Caudate nucleus (tissue), 63 donors: ENCODE measurements at places on chromosomes 2 and 18.

- DNase-seq: no peak
These were observed 28.5 kb upstream of the MCFD2 start for GRCh38 chr2:46943881-46944798.

GRCh38 chr2:21740484-21740883, 616.7 kb downstream of the TDRD15 start:
- no peak for DNase-seq

- no peak for DNase-seq
These were observed 891 bp upstream of the FTCDNL1 start for GRCh38 chr2:199851883-199852282.

DNA sequence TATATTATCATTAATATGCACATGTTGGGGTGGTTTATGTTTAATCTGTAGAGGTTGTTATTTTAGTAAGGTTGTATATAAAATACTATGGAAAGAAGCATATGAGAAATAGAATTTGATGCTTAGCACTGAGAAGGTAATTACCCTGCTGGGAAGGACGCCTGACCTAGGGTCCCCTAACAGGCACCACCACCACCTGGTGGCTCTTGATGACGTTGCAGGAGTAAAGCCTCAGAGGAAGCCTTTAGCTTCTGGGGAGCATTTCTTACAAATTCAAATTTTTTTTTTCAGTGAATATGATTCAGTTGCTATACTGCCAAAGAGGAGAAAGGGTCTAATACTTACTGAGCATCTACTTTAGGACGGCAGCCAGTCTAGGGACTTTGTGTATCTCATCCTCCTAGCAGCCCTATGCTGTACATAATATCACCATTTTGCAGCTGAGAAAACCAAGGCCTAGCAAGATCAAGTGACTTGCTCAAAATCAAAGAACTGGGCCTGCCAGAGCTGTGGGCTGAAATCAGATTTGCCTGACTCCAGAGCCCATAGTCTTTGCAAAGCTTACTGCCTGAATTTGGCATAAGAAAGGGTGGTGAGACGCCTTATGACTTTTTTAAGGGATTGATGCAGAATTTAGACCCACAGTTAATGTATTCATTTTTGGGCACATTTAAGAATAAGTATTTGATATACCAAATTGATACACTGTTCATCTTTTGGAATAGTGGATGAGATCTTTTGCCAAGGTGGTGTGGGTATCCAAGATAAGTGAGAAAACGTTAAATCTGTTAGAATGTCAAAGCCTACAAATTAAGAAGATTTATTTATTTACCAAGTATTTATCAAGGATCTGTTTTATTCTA, 78.8 kb upstream of the GAREM1 start:
- no peak for DNase-seq

DNA sequence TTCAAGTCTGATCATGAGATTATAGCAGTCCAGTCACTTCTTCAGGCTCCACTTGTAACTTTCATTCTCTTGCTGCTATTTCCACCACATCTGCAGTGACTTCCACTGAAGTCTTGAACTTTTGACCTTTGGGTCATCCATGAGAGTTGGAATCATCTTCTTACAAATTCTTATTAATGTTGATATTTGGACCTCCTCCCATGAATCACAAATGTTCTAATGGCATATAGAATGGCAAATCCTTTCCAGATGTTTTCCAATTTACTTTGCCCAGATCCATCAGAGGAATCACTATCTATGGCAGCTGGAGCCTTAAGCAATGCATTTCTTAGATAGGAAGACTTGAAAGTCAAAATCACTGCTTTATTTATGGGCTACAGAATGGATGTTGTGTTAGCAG, 159.4 kb downstream of the LTBP1 start:
- no peak for DNase-seq

DNA sequence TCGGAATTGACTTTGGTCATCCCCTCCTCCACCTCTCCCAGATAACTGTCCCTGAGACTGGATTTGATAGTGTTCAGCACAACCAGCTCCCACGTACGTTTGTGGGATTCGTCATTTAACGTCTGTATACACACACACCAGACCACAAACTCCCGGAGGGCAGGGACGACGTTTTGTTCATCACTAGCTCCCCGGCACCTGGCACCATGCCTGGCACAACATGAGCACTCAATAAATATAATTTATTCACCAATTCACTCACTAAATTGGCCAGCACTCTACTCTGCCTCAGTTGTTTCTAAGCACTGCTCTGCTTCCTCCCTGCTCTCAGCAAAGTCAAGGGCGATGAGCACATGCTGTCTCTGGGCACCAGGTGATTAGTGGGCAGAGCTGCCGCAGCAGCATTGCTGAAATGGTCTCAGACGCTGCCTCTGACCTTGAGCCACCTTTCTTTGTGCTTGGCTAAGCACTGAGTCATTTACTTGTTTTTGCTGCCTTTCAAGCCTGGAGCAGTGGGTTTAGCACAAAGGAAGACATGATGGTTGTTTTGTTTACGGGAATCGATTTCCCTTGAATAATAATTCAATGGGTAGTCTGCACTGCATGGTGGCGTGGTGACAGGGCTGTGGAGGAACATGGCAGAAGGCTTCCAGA, 19.3 kb upstream of the LOXHD1 start:
- DNase-seq: no peak

GRCh38 chr2:222651718-222652418, 4.0 kb downstream of the FARSB start:
- DNase-seq: no peak

DNA sequence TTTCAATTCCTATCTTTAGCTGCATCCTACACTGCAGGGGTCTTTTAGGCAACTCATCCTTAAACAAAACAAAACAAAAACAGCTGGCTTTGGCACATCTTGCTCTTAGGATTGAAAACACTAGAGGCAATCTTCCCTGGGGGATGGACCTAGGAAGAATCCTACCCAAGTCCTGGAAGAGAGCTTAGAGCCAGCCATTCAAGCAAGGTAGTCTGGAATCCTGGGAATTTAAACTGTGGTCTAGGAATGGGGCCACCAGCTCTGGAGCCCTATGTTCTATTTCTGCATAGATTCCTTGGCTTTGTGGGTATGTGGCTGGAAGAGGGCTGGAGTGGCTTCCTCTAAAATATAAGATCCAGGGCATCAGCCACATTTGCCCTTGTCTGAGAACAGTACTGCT, 27.7 kb downstream of the MYL1 start:
- no peak for DNase-seq

GRCh38 chr2:19225126-19225525, 133.3 kb downstream of the OSR1 start:
- DNase-seq: no peak

DNA sequence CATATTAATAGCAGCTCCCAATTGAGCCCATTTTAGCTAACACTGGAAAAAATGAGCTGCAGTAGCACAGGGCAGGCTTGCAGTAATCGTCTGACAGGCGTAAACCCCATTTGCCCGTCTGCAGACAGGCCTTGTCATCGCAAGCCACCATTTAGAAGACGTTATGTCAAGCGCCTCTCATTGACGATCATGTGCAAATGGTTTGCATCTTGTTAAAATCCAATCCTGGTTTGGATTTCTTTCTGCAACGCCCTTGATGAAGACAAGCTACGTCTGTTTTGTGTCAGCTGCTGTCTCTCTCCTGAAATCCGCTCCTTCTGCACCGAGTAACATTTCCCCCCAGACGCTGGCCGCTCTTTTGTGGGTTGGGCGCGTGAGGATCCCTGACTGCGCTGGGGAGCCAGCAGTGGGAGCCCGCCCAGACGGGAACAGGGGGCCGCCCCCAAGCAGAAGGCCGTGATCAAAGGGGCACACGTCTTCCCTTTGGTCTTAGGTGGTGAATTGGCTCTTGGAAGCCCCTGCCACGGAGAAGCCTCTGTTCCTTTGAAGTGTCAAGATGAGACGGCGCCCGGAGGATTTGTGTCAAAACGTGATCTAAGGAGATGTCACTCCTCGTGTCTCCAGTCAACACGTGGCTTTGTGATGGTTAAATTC, 84.2 kb upstream of the GPC1 start:
- no peak for DNase-seq

DNA sequence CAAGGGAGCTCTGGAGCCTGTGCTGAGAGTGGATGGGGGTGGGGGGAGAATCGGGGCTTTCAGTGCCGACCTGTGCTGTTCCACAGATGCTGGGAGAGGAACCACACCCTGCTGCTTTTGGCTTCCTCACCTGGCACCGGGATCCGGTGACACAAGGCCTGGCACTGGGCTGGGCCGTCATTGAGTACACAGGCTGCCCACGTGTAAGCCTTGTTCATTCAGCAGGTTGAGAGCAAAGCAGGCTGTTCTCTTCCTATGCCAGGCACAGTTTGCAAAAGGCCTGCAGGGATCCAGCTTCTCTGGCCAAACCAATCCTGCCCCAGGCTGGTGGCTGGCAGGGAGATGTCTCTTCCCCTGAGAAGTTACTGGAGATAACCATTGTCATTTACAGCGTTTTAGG, 17.1 kb downstream of the TRIB2 start:
- peak; percentile 20 for DNase-seq

DNA sequence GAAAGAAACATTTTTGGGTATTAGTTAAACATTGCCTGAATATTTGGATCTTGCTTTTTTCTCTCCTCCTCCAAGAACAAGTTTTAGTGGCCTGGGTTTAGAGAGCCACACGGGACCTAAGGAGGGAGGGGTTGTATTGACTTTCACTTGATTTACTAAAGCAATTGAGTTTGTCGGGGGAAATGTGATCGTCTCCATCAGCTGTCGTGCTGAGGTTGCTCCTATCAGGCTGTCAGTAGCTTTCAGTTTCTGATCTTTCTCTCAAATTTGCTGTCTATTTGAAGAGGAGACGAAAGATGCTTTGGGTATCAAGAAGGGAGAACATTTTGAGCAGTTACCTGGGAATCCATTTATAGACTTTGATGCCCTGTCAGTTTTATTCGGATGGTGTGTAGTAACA, 106.0 kb downstream of the SETBP1 start:
- DNase-seq: no peak

DNA sequence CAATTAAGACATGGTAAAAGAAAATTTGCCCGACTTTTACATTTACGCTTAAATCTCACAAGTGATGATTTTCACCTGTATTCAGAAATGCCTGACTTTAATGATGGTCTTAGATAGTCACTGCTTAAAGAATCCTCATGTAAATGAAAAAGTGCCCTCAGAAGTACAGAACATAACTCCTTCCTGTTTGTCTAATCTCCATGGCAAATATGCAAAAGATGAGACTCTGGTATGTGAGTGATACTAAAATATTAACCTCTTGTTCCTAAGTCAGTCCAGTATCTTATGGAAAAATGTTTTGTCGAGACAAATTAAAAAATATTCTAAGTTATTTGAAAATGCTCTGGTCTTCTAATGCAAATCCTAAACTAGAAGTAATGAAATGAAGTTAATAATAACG, 29.2 kb downstream of the KCTD1 start:
- DNase-seq: no peak

- DNase-seq: no peak
These were observed 214.3 kb upstream of the APCDD1 start for GRCh38 chr18:10239991-10240634.

DNA sequence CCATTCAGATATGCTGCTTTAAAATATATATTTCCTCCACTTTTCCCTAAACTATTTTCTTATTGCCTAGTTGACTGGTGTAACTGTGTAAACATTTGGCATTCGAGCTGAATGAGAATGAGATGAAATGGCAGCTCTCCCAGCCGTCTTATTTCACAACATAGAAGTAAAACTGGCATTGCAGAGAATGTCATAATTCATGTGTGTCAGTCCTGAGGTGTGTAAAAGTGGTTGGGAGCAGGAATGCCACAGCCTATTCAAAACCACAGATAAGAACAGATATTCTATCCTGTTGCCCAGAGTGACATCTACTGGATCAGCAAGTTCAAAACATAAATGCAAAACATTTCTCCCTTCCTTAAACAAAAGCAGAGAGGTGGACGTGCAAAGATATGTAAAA, 565.5 kb upstream of the CHAC2 start:
- no peak for DNase-seq

DNA sequence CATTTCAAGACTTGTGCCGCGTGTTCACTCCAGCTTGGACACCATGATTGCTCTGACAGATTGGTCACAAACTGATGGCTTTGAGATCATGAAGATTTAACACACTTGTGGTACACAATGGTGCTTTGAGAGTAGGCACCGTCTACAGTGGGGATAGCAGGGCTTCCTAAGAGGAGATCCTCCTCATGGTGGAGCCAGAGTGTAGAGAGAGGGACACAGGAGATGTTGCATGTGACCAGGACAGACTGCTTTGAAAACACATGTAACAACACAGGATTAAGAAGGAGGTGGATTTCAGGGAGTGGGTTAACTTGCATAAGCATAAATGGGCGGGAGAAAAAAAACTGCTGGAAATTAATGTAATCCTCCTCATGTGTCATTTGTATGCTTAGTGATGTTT, 95.7 kb upstream of the LINC00305 start:
- peak; percentile 4 for DNase-seq

- DNase-seq: no peak
These were observed 229.5 kb upstream of the ZC3H15 start for GRCh38 chr2:186256540-186256939.

- DNase-seq: no peak
These were observed 23.0 kb upstream of the CEP68 start for GRCh38 chr2:65033178-65033577.

DNA sequence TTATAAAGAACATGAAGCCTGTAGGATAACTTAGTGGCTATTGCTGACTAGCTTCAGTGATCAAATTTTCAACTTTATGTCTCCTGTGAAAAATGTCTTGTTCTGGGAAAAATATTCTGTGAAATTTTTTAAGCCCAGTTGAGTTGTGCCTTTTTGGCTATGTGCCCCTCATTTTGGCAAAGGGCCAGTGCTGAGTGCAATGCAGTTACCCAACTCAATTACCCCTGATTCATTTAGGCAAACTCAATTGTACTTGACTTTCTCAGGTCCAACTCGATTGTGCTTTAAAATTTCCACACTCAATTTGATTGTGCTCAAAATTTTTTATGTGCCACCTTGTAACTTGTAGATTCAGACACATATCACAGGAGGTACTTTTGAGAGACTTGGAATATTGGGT, 548.8 kb upstream of the NRP2 start:
- no peak for DNase-seq

GRCh38 chr2:222859786-222860612, 837 bp upstream of the ACSL3 start:
- DNase-seq: no peak

GRCh38 chr2:241030883-241031282, 32.5 kb downstream of the SNED1 start:
- no peak for DNase-seq

GRCh38 chr18:69655816-69656215, 255.1 kb downstream of the DOK6 start:
- DNase-seq: no peak

- DNase-seq: no peak
These were observed 114.8 kb upstream of the ZNF236 start for GRCh38 chr18:76707534-76707933.

- DNase-seq: no peak
These were observed 57.3 kb upstream of the TANK start for GRCh38 chr2:161102770-161103450.

GRCh38 chr2:19846030-19846429, 55.8 kb downstream of the TTC32 start:
- no peak for DNase-seq

DNA sequence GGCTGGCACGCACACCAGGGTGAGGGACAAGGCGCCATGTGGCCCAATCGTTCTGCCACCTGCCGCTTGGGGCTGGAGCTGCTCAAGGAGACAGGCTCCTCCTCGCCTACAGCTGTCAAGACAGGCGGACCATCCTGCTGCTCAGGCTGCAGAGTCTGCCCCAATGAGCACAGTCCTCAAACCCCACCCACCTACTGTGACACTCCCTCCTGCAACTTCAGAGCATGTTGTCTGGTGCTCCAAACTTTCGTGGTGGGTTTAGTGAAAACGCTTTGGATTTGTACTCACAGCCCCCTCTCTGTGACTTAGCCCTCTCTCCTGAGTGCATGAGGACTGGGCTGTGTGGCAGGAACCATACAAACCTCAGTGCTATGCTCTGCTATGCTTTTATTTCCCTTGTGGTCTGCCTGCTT, 23.2 kb upstream of the SLC35F6 start:
- no peak for DNase-seq
